ENCODE measurements at places on chromosomes 7 and 10. TPM values are rescaled to one million over a fixed set of nuclear protein-coding genes. Genes with fewer than 3 reads are reported as not detected.

Gene GHRHR
- total RNA-seq = not detected

Gene CCL26
- total RNA-seq = not detected

Gene PAPOLB
- 0.10 TPM for total RNA-seq

Gene TRIM74
- total RNA-seq = not detected

Gene TBXAS1
- total RNA-seq = 2.8 TPM

Gene TFPI2
- total RNA-seq = not detected

Gene DNA2
- 1.0 TPM for total RNA-seq

Gene SNCG
- total RNA-seq = 2.5 TPM

GRCh38 chr10:84176836-84177474 is 3.4 kb downstream of the GPR15LG start:
- no peaks in the 10 kb centered on the region for H3K27me3 ChIP-seq
- H3K4me3 ChIP-seq = no peak overlapping the region
- H3K4me1 ChIP-seq = no peaks in the 10 kb centered on the region
- no peak for DNase-seq
- H3K27ac ChIP-seq = no peak overlapping the region
- no peaks in the 10 kb centered on the region for H3K36me3 ChIP-seq

- H3K36me3 ChIP-seq = no peaks in the 10 kb centered on the region
- peak overlapping the region; percentile 99 for H3K27ac ChIP-seq
- peaks cover 88% of the 10 kb centered on the region for H3K4me1 ChIP-seq
- peak; percentile 58 for DNase-seq
- H3K27me3 ChIP-seq = no peaks in the 10 kb centered on the region
Observed at GRCh38 chr10:6173203-6173602, 29.5 kb upstream of the PFKFB3 start.

- peaks cover 31% of the 10 kb centered on the region for H3K27me3 ChIP-seq
- DNase-seq = no peak
- no peaks in the 10 kb centered on the region for H3K36me3 ChIP-seq
- no peak overlapping the region for H3K4me3 ChIP-seq
- H3K27ac ChIP-seq = no peak overlapping the region
Observed at GRCh38 chr10:100803908-100804307, 58.5 kb downstream of the PAX2 start.

DNA sequence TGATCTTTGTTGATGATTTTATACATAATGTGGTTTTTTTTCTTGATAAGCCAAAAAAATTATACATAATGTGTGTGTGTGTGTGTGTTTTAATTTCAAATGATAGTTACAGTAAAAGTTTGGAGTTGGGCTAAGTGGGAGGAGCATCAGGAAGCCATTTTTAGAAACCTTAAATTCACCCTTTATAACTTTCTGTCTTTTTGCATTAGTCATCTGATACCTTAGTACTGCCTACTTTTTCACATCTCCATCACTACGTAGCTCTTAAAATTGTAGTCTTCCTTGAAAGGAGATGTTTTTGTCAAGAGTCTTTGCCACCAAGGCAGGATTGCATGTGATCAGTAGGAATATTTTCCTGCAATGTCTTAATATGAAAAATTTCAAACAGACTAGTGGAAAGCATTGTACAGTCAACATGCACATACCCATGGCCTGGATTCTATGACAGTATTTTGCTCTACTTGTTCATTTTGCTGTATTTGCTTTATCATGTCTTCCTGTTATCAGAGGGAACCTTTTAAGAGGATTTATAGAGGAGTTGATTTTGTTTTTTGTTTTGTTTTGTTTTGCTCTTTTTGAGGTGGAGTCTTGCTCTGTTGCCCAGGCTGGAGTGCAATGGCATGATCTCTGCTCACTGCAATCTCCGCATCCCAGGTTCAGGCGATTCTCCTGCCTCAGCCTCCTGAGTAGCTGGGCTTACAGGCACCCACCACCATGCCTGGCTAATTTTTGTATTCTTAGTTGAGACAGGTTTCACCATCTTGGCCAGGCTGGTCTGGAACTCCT is 67.3 kb downstream of the DAGLB start:
- H3K36me3 ChIP-seq = no peaks in the 10 kb centered on the region
- H3K27ac ChIP-seq = peak overlapping the region; percentile 93
- no peak overlapping the region for H3K4me3 ChIP-seq
- no peak for DNase-seq

- H3K27me3 ChIP-seq = peaks cover 25% of the 10 kb centered on the region
- H3K27ac ChIP-seq = no peak overlapping the region
- no peak for DNase-seq
- no peak overlapping the region for H3K4me3 ChIP-seq
Observed at GRCh38 chr7:149790146-149790548, 16.8 kb upstream of the ZNF467 start.

GRCh38 chr10:12724807-12725579 is 276.5 kb downstream of the CCDC3 start:
- H3K4me1 ChIP-seq = peaks cover 22% of the 10 kb centered on the region
- no peak overlapping the region for H3K4me3 ChIP-seq
- H3K36me3 ChIP-seq = no peaks in the 10 kb centered on the region
- H3K27ac ChIP-seq = no peak overlapping the region
- DNase-seq = no peak
- no peaks in the 10 kb centered on the region for H3K27me3 ChIP-seq

DNA sequence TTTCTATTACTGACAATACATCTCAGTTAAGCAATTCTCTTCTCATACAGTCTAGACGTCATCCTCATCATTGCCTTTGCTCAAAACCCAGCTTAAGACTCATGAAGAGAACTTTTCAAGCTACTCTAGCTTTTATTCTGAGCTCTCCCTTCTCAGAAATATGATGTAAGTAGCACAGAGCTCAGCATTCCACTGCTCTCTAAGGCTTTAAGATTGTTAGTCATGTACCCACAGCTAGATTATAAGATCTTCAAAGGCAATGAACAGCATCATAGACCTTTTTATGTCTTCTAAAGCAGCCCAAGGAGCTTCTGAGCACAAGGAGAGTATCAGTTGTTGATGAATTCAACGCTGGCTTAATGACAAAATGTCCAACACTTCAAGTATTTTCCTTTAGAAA is 119.3 kb downstream of the NRP1 start:
- peaks cover 26% of the 10 kb centered on the region for H3K4me1 ChIP-seq
- H3K27me3 ChIP-seq = no peaks in the 10 kb centered on the region
- peaks cover 14% of the 10 kb centered on the region for H3K36me3 ChIP-seq

GRCh38 chr10:22370320-22370719 is 25.0 kb downstream of the SPAG6 start:
- no peak for DNase-seq
- H3K27me3 ChIP-seq = peaks cover 2% of the 10 kb centered on the region
- H3K4me3 ChIP-seq = no peak overlapping the region
- H3K36me3 ChIP-seq = no peaks in the 10 kb centered on the region
- H3K4me1 ChIP-seq = peaks cover 4% of the 10 kb centered on the region

- DNase-seq = no peak
- H3K4me3 ChIP-seq = no peak overlapping the region
- H3K36me3 ChIP-seq = no peaks in the 10 kb centered on the region
- no peaks in the 10 kb centered on the region for H3K4me1 ChIP-seq
- no peak overlapping the region for H3K27ac ChIP-seq
Observed at GRCh38 chr7:141213226-141213625, 139.4 kb downstream of the TMEM178B start.

DNA sequence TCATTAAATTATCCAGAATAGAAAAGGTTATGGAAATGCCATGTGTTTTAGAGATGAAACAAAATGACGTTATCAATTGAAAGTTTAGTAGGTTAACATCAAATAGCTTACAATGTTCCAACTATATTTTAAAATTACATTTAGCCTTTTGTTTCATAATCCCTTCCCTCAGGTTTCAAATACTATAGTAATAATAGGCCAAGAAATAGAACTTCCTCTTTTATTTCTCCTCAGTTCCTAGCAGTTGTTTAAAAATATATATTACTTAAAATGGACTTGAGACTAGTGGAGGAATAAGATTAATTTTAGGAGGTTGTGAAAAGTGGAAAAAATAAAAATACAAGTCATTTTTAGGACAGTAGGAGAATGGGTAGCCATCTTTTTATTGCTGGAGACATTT is 16.4 kb upstream of the PDSS1 start:
- no peak for DNase-seq
- H3K27ac ChIP-seq = no peak overlapping the region
- no peaks in the 10 kb centered on the region for H3K36me3 ChIP-seq

- no peak for DNase-seq
- H3K27ac ChIP-seq = no peak overlapping the region
- H3K4me1 ChIP-seq = no peaks in the 10 kb centered on the region
- no peaks in the 10 kb centered on the region for H3K36me3 ChIP-seq
Observed at GRCh38 chr7:38274927-38275620, 1.6 kb upstream of the TARP start.

GRCh38 chr10:50464004-50464409 is 159.7 kb downstream of the SGMS1 start:
- peak; percentile 41 for DNase-seq
- H3K36me3 ChIP-seq = no peaks in the 10 kb centered on the region
- H3K4me1 ChIP-seq = peaks cover 33% of the 10 kb centered on the region
- no peaks in the 10 kb centered on the region for H3K27me3 ChIP-seq
- peak overlapping the region; percentile 17 for H3K27ac ChIP-seq

DNA sequence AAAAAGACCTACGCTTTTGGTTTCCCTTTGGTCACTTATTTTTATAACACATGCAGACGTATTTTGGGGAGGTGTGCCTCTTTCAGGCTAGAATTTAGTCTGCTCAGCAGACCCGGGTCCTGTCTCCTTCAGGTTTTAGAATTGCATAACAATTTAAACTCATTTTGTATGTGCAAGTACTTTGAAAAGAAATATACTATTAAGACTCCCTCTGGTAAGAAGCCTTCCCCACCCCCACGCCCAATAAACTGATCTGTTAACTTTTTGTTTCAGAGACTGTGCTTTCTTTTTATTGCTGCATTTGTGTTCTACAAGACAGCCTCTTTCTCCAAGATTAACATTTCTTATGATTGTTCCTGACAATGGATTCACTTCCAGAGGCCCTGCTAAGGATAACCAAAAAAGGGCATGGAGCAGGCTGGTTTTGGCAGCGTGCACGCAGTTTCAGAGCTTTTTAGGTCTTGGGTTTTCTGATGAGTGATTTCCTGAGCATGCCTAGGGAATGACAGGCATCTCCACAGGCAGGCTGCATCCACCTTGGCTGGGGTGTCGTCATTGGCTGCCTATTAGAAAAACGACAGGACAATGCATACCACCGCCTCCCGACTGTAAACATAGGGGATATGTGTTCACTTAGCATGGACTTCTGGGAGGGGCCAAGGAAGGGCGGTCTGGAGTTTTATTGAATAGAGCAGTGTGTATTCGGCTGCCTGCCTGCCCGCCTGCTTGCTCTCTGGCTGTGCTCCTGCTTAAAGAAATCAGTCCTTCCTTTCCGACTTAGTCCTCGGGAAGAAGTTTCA is at the start of gene CALD1:
Gene CALD1 (plus strand): TSS at position 694 of the 800 bp plus-strand sequence. CDS start 88,100 bp downstream, outside the sequence.
- no peaks in the 10 kb centered on the region for H3K4me1 ChIP-seq
- no peaks in the 10 kb centered on the region for H3K36me3 ChIP-seq
- peak within 1 kb of the TSS; percentile 78 for H3K27ac ChIP-seq
- peak within 1 kb of the TSS; percentile 51 for H3K4me3 ChIP-seq

GRCh38 chr7:10211016-10211415 is 762.7 kb upstream of the PHF14 start:
- DNase-seq = no peak
- H3K27me3 ChIP-seq = no peaks in the 10 kb centered on the region
- H3K4me3 ChIP-seq = no peak overlapping the region

DNA sequence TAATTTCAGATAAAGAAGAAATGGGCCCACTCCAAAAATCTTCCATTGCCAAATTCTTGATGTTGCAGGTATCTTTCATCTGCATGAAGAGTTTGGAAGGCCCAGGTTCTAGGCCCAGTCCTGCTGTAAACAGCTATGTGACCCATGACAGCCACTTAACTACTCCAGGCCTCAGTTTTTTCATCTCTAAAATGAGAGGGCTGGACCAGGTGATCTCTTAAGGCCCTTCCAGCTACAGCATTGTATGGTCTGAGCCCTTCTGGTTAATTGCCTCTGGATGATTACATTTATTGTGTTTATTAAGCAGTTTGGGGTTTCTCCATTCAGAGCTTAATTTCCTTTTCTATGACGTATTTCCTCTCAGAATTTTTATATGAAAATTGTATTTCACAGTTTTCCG is 190.8 kb upstream of the KMT2E start:
- H3K27ac ChIP-seq = no peak overlapping the region
- H3K4me3 ChIP-seq = no peak overlapping the region
- no peaks in the 10 kb centered on the region for H3K27me3 ChIP-seq
- H3K36me3 ChIP-seq = no peaks in the 10 kb centered on the region

- no peaks in the 10 kb centered on the region for H3K36me3 ChIP-seq
- H3K4me1 ChIP-seq = no peaks in the 10 kb centered on the region
- H3K27me3 ChIP-seq = no peaks in the 10 kb centered on the region
Observed at GRCh38 chr10:126422567-126422966, 34.3 kb upstream of the ADAM12 start.

DNA sequence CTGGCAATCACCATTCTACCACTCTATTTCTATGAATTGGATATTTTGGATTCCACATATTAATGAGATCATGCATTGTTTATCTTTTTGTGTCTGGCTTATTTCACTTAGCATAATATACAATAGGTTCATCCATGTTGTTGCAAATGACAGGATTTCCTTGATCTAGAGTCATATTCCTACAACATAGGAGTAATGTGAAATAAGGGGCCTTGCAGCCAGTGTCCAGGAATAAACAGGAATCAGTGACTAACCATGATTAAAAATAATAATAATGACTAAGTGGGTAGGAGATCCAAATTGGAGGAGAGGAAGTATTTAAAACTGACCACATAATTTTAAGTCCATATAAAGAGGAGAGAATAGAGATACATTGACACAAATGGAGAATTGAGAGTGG is 49.9 kb downstream of the SCIN start:
- H3K4me1 ChIP-seq = no peaks in the 10 kb centered on the region
- H3K27me3 ChIP-seq = no peaks in the 10 kb centered on the region
- DNase-seq = no peak
- H3K4me3 ChIP-seq = no peak overlapping the region

Measured in gastrocnemius medialis (tissue), 4 donors.